ENCODE measurements at places on chromosomes 4 and X.

GRCh38 chrX:13287816-13288215 lies 32.0 kb downstream of the ATXN3L start:
- H3K27ac ChIP-seq: no peak overlapping the region
- no peaks in the 10 kb centered on the region for H3K36me3 ChIP-seq
- no peaks in the 10 kb centered on the region for H3K4me1 ChIP-seq

GRCh38 chrX:97895751-97896150 lies 1012.0 kb downstream of the RPA4 start:
- H3K27me3 ChIP-seq: no peaks in the 10 kb centered on the region
- H3K4me1 ChIP-seq: no peaks in the 10 kb centered on the region
- H3K27ac ChIP-seq: no peak overlapping the region
- H3K4me3 ChIP-seq: no peak overlapping the region
- no peaks in the 10 kb centered on the region for H3K36me3 ChIP-seq

- no peak overlapping the region for H3K4me3 ChIP-seq
- no peaks in the 10 kb centered on the region for H3K4me1 ChIP-seq
- no peak for DNase-seq
Observed at GRCh38 chr4:8721621-8722020, 129.1 kb downstream of the CPZ start.

DNA sequence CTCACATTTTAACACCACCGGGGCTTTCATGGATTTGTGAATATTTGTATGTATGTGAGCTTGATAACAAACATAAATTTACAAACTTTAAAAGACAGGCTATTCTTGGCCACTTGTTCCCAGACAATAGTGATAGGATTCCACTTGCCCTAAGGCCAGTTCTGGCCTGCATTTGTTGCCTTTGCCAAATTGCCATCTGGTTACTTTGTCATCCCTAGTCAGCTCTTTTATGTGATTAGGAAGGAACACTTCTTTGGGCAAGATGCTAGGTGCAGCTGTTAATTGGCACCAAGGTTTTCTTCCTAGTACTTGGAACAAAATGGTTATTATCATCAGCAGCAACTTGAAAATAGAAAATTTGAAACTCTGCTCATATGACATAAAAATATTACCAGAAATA lies 63.3 kb downstream of the CCSER1 start:
- peaks cover 2% of the 10 kb centered on the region for H3K4me1 ChIP-seq
- no peaks in the 10 kb centered on the region for H3K36me3 ChIP-seq
- H3K27me3 ChIP-seq: no peaks in the 10 kb centered on the region
- no peak overlapping the region for H3K27ac ChIP-seq
- H3K4me3 ChIP-seq: no peak overlapping the region
- no peak for DNase-seq

DNA sequence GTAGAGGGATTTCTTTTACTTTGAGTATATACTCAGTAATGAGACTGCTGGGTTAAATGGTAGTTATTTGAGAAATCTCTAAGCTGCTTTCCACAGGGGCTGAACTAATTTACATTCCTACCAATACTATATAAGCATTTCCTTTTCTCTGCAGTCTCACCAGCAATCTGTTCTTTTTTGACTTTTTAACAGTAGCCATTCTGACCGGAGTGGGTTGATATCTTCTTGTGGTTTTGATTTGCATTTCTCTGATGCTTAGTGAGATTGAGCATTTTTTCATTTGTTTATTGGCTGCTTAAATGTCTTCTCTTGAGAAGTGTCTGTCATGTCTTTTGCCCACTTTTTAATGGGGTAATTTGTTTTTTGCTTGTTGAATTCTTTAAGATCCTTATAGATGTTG lies 43.3 kb downstream of the SPCS3 start:
- no peaks in the 10 kb centered on the region for H3K27me3 ChIP-seq
- DNase-seq: no peak
- no peaks in the 10 kb centered on the region for H3K4me1 ChIP-seq

DNA sequence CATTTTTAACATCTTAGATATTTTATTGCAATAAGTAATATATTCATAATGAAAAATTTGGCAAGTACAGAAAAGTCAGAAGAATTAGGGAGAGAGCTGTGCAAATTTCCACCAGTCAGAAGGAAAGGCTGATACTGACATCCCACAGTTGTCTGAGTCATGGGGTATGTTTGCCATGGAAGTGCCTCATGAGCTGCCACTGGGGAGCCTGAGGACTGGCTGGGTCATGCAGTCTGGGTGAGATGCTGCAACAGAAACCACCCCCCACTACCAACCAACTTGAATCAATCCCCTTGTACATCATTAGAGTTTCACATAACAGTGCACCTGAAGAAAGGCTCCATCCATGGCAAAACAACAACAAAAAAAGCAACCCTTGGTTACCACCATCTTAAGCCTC lies 45.2 kb upstream of the ENPP6 start:
- H3K4me1 ChIP-seq: no peaks in the 10 kb centered on the region
- no peaks in the 10 kb centered on the region for H3K36me3 ChIP-seq
- no peak overlapping the region for H3K4me3 ChIP-seq
- no peak overlapping the region for H3K27ac ChIP-seq

- no peaks in the 10 kb centered on the region for H3K4me1 ChIP-seq
- H3K27me3 ChIP-seq: no peaks in the 10 kb centered on the region
- no peaks in the 10 kb centered on the region for H3K36me3 ChIP-seq
- H3K27ac ChIP-seq: no peak overlapping the region
- DNase-seq: no peak
Observed at GRCh38 chr4:111064342-111064993, 441.6 kb upstream of the PITX2 start.

All from thoracic aorta (tissue), 2 donors.